Renal cortical epithelial cell (primary cell): ENCODE measurements at places on chromosomes 13 and 19.

DNA sequence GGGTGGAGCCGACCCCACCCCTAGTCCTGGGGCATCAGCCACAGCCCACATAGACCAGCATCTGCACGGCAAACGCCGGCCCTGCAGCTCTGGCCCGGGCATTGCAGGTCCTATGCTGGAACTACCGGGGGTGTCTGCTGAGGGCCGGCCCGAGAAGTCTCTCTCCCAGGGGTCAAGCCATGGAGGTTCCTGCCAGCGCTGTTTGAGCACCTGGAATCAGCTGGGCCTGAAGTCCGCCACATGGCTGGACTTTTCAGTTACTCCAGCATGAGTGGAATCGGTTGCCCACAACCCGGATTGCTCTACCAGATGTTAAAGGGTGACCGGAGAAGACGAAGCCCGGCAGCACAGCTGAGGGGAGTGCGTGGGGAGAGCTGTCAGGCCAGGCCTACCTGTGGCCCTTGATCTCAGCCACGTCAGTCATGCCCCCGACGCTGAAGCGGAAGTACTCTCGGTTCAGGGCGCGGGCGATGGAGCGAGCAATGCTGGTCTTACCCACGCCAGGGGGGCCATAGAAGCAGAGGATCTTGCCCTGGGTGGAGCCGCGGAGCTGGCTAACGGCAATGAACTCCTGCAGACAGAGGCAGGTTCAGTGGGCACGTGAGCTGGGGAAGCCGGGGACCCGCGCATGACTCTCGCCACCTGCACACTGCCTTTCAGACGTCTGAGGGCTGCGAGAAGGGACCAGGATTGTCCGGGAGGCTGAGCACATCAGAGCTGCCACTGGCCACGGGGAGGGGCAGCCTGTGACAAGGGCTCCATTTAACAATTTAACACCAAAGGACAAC lies 8.7 kb downstream of the RPL36 start:
- no peak for DNase-seq

- peak; percentile 22 for DNase-seq
Measured at GRCh38 chr13:96274046-96274445, 184.1 kb downstream of the HS6ST3 start.

DNA sequence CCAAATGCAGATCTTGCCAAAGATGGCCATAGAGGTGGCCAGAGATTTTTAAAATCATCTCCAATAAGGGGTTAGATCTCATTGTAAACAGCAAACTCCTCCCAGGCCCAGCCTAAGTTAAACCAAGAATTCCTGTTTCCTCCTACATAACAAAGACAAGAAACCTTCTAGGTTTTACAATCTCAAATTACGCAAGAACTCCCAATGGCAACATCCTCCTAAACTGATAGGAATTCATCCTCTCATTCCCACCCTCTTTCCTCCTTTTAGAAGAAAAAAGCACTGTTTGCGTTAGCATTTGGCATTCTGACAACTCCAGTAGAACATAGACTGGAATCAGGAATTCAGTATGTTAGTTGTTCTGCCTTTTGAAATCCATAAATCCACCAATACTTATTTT lies 14.6 kb downstream of the PROSER1 start:
- DNase-seq = no peak

GRCh38 chr13:23778879-23779278 lies 110.3 kb downstream of the MIPEP start:
- peak; percentile 95 for DNase-seq

GRCh38 chr19:36707134-36707533 lies 19.7 kb downstream of the ZNF567 start:
- no peak for DNase-seq

- no peak for DNase-seq
Measured at GRCh38 chr13:34412295-34412694, 529.8 kb upstream of the NBEA start.

GRCh38 chr13:34021619-34022018 lies 203.7 kb downstream of the RFC3 start:
- no peak for DNase-seq
